ENCODE measurements at places on chromosomes 2 and 18.
A peak's percentile ranks its signal among the peaks of the same experiment; 100 is the strongest.

GRCh38 chr2:33412920-33413319 is 63.5 kb upstream of the RASGRP3 start:
- peak; percentile 88 for DNase-seq

DNA sequence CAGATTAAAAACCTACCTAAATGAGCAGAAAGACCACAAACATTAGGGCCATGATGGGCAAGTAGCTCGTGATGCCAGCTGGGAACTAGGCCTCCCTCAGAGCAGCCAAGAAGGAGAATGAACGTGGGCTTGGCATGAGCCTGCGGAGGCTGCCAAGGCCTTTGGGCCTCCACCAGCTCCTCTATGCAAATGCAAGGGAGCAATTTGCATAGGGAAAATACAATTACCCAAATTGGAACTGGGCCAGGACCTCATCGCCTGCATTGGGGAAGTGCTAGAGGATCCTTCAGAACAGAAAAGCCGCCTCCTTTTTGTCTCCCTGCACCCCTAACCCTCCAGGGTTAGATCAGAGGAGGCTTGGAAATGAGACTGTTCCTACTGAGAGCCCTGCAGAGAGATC is 326.4 kb downstream of the SMAD2 start:
- DNase-seq, result no peak

DNA sequence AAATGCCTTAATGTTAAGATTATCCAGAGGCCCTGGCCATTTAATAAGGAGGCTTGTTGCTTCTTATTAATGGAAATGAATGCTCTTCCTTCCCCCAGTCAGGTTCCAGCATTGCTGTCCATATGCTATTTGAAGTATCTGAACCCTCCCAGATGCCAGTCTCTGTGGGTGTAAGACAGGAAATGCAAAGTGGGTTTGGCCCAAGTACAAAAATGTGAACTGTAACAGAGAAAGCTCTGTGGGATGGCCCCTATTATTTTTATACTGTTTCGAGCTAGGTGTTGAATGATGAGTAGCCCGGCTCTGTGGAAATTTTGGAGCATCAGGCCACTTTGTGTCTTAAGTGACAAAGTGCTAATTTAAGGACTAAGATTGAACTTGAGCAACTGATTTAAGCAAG is 141.0 kb downstream of the UXS1 start:
- DNase-seq, result no peak

DNA sequence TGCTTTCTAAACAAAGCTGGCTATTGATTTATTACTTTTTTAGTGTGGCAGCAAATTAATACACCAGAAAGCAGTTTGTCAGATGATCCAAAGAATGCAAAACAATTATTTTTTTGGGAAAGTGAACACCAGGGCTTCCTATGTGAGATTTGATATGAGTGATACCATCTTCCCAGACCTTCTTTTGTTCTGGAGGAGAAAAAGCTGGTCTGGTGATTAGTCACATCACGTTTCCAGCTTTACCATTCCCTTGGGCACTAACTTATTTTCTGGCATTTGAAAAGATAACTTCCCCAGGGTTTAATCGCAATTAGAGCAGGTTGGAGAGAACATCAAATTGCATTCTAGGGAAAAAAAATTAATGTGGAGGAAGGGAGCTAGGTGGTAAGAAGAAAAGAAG is 182.9 kb upstream of the TANK start:
- DNase-seq, result no peak

DNA sequence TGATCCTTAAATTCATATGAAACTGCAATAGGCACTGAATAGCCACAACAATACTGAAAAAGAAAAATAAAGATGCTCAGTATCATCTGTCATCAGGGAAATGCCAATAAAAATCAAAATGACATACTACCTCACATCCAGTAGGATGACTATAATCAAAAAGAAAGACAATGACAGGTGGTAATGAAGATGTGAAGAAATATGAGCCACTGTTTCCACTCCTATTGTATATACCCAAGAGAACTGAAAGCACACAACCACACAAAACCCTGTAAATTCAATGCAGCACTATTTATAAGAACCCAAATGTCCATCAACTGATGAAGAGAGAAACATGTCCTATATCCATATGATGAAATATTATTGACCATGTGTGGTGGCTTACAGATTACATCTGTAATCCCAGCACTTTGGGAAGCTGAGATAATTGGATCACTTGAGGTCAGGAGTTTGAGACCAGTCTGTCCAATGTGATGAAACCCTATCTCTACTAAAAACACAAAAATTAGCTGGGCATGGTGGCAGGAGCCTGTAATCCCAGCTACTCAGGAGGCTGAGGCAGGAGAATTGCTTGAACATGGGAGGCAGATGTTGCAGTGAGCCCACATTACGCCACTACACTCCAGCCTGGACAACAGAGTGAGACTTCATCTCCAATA is 39.9 kb downstream of the MAP3K2 start:
- no peak for DNase-seq

GRCh38 chr18:13364721-13365205 is 146.2 kb downstream of the LDLRAD4 start:
- no peak for DNase-seq

DNA sequence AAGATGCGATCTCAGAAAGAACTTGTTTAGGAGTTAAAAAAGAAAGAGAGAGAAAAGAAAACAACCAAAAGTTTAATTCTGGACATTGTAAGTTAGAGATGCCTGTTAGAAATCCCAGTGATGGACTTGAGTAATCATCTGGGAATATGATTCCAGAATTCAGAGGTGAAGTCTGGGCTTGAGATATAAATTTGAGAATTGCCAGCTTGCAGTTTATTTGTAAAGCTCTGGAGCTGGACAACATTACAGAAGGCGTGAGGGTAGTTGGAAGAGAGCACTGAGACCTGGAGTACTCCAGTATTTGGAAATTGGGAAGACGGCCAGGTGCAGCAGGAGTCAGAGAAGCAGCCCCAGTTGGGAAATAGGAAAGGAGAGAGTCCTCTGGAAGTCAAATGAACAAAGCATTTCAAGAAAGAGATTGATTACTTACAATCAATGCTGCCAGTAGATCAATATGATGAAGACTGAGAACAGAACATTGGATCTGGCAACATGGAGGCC is 128.8 kb upstream of the ARHGAP28 start:
- DNase-seq, result no peak

- no peak for DNase-seq
Observed at GRCh38 chr18:74825460-74825859, 227.8 kb downstream of the ZNF407 start.

GRCh38 chr2:203972066-203972465 is 35.5 kb downstream of the ICOS start:
- no peak for DNase-seq

DNA sequence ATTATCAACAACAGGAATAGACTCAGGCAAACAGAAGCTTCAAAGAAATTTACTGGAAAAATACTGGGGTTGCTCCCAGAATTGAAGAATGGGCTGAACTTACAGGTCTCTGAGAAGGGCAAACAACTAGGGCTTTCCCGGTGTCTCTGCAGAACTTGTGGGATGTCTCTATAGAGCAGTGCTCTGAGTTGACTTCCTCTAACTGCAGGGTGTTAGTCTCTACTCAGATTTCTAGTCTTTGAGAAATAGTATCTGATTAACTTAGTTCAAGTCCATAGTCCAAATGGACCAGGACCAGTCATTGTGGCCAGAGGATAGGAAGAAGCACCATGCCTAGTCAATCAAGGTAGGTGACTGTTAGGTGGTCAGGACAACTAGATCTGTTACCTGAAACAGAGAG is 45.8 kb downstream of the LIMS1 start:
- no peak for DNase-seq

- DNase-seq, result peak; percentile 47
Observed at GRCh38 chr2:42196403-42197267, 27.5 kb downstream of the EML4 start.

DNA sequence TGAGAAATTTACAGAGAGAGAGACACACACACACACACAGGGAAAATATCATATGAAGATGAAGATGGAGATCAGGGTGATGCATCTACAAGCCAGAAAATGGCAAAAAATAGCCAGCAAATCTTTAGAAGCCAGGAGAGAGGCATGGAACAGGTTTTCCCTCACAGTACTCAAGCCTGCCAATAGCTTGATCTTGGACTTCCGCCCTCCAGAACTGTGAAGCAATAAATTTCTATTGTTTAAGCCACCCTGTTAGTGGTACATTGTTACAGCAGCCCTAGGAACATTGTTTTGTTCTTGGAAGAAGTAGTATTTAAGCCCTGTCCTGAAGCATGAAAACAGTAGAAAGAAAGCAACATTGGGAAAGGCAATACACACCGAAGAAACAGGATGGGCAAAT is 292.0 kb upstream of the LRP1B start:
- DNase-seq, result no peak

GRCh38 chr2:235576337-235576910 is 82.6 kb downstream of the AGAP1 start:
- DNase-seq, result no peak

- no peak for DNase-seq
Observed at GRCh38 chr2:230784795-230785194, 72.2 kb downstream of the CAB39 start.

DNA sequence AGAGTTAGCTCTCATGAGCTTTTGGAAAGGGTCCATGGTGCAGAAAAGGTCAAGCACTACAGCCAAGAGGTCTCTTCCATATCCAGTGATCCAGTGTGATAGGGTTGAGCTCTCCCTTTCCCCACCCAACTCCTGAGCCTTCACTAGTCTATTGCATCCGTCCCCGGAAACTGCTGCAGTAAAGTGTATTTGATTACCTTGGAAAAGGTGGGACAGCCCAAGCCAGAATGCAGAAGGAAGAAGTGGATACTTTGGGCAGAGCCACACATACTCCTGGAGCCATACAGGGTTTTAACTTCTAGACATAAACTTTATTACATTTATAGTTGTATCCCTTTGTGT is 3.6 kb downstream of the PNKD start:
- DNase-seq, result no peak

DNA sequence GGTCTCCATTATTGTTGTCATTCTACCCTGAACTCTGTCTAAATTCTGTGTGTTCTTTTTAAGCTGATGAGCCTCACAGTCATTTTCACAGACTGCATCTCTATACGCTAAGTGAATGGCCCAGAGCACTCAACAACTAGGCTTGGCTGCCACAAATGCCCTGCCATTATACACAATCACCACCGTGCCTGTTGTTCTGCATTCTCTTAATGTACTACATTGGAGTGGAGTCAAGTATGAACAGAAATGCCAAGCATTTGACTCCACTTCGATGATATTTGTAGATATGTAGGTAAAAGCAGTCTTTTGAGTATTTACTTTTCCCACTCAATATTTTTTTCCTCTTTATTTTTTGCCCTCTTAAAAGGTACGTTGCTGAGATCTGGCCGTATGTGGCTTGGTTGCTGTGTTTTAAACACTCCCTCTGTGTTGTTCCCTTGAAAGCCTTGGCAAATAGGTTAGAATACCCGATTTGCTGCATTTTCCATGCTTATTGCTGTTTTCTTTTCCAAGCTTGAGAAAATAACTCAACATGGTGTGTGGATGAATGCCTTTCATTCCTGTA is 36.2 kb upstream of the TMEFF2 start:
- no peak for DNase-seq

- DNase-seq, result no peak
Observed at GRCh38 chr2:152473151-152473857, 138.3 kb downstream of the FMNL2 start.

GRCh38 chr2:81589406-81589805 is 1284.9 kb upstream of the LRRTM1 start:
- DNase-seq, result no peak

GRCh38 chr2:239184968-239185903 is 215.6 kb downstream of the HDAC4 start:
- no peak for DNase-seq

GRCh38 chr18:48161911-48162698 is 231.6 kb upstream of the SMAD2 start:
- no peak for DNase-seq

DNA sequence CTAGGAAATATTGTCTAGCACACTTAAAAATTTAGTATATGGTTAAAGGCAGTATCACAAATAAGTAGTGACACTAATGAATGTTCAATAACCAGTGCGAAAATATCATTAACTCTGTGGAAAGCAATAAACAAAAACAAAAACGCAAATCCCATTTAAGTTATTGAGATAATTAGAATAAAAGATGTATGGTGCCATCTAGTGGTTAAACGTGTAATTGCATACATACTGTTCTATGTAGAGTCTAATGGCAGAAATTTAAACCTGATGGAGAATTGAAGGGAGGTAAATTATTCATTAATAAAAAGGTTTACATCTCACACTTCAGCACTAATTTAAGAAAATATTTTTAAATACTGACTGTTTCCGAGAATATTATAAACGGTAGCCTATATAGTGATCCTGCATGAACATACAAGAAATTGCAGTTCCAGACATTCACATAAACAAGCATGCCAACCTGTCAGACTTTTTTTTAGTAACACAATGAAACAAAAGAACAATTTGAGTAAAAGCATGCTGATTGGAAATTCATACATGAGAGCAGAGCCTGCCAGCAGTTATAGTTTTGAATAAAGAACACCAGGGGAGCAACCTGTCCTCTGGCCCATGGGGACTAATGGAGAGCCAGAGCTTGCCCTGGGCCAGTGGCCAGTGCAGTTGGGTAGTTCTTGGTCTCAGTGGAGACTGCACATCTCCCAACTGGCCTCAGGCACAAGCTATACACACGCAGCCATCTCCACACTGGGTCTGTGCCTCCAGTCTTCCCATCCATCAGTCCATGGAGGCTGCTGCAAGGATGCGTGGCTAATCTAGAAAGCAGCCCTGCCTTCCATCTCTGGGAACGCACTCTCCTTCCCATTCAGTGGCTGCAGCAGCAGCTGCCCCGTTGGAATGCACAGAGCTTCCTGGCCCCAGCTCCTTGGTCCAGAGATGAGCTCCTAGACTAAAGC is 28.0 kb downstream of the GCG start:
- DNase-seq, result peak; percentile 80

DNA sequence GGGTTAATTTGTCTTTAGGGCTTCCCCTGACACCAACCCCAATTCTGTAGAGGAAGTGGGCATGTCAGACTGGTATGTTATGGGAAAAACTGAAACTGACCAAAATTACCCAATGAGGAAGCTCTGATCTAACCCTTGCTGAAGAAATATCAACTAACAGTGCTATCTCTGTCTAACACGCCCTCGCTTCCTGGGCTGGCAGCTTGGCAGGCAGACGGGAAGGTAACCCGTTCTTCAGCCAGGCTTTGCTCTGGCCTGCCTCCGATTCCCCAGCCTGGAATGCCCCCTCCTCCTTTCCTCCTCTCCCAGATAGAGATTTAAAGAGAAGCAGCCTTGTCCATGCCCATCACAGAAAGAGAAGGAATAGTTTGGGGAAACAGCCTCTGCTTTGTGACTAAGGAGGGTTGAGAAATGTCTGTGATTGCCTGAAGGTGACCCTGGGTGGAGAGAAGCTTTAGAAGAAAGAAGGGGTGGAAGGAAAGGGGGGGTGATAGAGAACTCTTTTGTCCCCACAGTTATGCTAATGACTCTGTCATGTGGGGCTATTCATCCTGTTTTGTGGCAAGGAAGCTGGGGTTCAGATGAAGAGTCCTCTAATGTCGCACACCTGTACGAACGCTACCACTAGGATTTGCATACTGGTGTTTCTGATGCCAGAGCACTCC is 15.4 kb downstream of the HK2 start:
- peak; percentile 62 for DNase-seq

DNA sequence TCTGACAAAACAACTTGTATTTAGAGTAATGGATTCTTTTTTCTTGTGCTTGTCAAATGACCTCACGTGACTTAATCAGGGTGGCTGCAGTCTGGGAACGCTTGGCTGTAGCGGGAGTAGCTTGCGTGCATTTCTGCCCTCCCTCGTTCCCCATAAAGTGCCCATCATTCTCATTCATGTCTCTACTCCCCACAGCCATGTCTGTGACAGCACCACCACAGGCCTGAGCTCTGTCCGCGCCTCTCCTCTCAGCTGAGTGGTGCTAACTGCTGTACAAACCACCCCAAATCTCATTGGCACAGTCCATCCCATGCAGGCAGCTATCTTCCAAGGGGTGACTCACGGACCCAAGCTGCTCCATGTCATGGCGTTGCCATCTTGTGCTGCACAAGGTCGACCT is 161.7 kb downstream of the TSN start:
- DNase-seq, result no peak
